ENCODE measurements at places on chromosomes 12 and 14.

DNA sequence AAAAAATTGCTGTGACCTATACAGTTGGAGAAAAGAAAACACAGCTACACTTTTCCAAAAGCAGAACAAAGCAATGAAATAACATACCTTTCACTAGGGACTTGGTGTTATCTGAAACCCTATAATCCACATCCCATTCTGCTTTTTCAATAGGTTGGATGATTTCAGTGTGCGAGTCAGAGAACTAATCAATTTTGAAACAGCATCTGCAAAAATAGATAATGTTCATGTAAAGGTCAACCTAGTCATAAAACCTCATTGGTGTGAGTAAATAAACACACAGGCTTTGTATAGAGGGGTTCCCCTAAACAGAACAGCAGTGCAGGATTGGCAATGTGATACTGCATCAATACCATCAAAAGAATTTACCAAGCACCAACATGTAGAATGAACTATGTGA, 173.0 kb upstream of the G2E3 start:
- H3K4me3 ChIP-seq: no peak overlapping the region
- H3K36me3 ChIP-seq: no peaks in the 10 kb centered on the region
- no peak for DNase-seq
- H3K27me3 ChIP-seq: no peaks in the 10 kb centered on the region
- no peaks in the 10 kb centered on the region for H3K4me1 ChIP-seq

- H3K27me3 ChIP-seq: no peaks in the 10 kb centered on the region
- no peak overlapping the region for H3K4me3 ChIP-seq
- H3K27ac ChIP-seq: no peak overlapping the region
- DNase-seq: no peak
Observed at GRCh38 chr14:32603992-32604565, 275.0 kb downstream of the AKAP6 start.

DNA sequence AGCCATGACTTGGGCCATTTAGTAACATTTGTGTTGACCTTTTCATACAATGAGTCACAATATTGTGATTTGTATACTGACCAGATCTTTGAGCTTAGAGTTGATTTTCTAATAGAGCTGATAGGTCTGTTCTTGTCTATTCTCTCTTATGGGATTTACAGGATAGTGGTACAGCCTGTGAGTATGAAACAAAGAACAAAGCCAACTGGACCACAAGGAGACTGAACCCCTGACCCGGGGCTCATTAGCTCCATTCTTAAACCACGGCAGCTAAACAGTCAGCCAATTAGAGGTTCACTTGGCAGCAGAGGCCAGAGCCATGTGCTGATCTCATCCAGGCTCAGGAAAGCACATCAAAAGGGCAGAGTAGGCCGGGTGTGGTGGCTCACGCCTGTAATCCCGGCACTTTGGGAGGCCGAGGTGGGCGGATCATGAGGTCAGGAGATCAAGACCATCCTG, 59.1 kb upstream of the GNPNAT1 start:
- no peak for DNase-seq
- H3K36me3 ChIP-seq: peaks cover 4% of the 10 kb centered on the region
- H3K4me3 ChIP-seq: no peak overlapping the region
- H3K27ac ChIP-seq: no peak overlapping the region
- peaks cover 4% of the 10 kb centered on the region for H3K27me3 ChIP-seq

GRCh38 chr12:29796823-29797263, 13.1 kb upstream of the TMTC1 start:
- no peaks in the 10 kb centered on the region for H3K27me3 ChIP-seq
- no peaks in the 10 kb centered on the region for H3K4me1 ChIP-seq
- DNase-seq: no peak
- no peak overlapping the region for H3K27ac ChIP-seq
- no peak overlapping the region for H3K4me3 ChIP-seq
- no peaks in the 10 kb centered on the region for H3K36me3 ChIP-seq

- no peaks in the 10 kb centered on the region for H3K36me3 ChIP-seq
- H3K27ac ChIP-seq: no peak overlapping the region
- no peaks in the 10 kb centered on the region for H3K27me3 ChIP-seq
- DNase-seq: no peak
- H3K4me1 ChIP-seq: no peaks in the 10 kb centered on the region
Observed at GRCh38 chr12:32877601-32878459, 18.7 kb downstream of the PKP2 start.

- no peaks in the 10 kb centered on the region for H3K36me3 ChIP-seq
- peaks cover 7% of the 10 kb centered on the region for H3K27me3 ChIP-seq
- no peak for DNase-seq
- H3K4me3 ChIP-seq: no peak overlapping the region
- H3K27ac ChIP-seq: no peak overlapping the region
Observed at GRCh38 chr14:92888896-92889295, 34.1 kb upstream of the CHGA start.

DNA sequence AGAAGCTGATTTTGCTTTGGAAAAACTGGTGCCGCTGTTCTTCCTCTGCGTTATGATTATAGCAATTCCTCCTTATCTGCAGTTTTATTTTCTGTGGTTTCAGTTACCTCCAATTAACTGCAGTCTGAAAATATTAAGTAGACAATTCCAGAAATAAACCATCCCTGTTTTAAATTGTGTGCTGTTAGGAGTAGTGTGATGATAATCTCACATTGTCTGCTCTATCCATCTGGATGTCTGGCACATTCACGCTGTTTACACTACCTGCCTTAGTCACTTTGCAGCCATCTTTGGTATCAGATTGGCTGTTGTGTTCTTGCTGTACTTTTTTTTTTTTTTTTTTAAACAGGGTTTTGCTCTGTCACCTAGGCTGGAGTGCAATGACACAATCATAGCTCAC, 141.0 kb downstream of the GRIP1 start:
- no peak for DNase-seq
- H3K4me1 ChIP-seq: no peaks in the 10 kb centered on the region
- H3K27me3 ChIP-seq: no peaks in the 10 kb centered on the region
- H3K36me3 ChIP-seq: no peaks in the 10 kb centered on the region

DNA sequence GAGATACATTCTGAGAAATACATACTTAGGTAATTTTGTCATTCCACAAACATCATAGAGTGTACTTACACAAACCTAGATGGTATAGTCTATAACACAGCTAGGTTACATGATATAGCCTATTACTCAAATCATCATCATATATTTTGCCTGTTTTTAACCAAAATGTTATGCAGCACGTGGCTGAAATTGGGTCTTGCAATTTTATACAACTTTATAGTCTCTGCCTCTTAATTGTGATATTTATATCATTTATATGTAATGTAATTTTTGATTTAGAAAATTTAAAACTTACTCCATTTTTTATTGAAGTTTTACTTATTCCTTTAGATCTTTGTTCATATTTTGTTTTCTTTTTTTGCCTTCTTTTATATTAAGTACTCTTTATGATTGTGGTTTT, 350.7 kb upstream of the DCN start:
- H3K4me3 ChIP-seq: no peak overlapping the region
- H3K27ac ChIP-seq: no peak overlapping the region
- H3K4me1 ChIP-seq: peaks cover 7% of the 10 kb centered on the region
- DNase-seq: no peak

DNA sequence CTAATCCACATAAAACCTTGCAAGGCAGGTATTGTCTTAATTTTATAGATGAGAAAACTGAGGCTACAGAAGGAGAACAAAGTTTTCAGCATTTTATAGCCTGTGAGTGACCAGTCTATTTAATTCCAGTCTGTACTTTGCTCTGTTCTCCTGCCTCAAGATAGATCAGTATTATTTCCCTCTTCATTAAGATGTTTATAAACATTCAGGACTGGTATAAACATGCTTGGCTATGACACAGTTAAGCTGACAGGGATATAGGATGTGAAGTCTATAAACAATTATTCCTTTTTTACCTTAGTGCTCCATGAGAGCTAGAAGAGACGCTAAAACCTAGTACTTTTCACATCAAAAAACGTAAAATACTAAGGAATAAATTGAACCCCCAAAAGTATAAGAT, 287.3 kb downstream of the RAD51B start:
- no peaks in the 10 kb centered on the region for H3K27me3 ChIP-seq
- H3K27ac ChIP-seq: no peak overlapping the region
- H3K4me3 ChIP-seq: no peak overlapping the region
- H3K4me1 ChIP-seq: peaks cover 16% of the 10 kb centered on the region
- peaks cover 8% of the 10 kb centered on the region for H3K36me3 ChIP-seq

GRCh38 chr12:13799574-13799973, 181.8 kb downstream of the GRIN2B start:
- DNase-seq: no peak
- no peak overlapping the region for H3K4me3 ChIP-seq
- H3K4me1 ChIP-seq: no peaks in the 10 kb centered on the region
- no peak overlapping the region for H3K27ac ChIP-seq

- DNase-seq: no peak
- peaks cover 46% of the 10 kb centered on the region for H3K36me3 ChIP-seq
- peaks cover 21% of the 10 kb centered on the region for H3K4me1 ChIP-seq
- H3K27me3 ChIP-seq: no peaks in the 10 kb centered on the region
Observed at GRCh38 chr12:120762086-120762485, 36.5 kb downstream of the ACADS start.

DNA sequence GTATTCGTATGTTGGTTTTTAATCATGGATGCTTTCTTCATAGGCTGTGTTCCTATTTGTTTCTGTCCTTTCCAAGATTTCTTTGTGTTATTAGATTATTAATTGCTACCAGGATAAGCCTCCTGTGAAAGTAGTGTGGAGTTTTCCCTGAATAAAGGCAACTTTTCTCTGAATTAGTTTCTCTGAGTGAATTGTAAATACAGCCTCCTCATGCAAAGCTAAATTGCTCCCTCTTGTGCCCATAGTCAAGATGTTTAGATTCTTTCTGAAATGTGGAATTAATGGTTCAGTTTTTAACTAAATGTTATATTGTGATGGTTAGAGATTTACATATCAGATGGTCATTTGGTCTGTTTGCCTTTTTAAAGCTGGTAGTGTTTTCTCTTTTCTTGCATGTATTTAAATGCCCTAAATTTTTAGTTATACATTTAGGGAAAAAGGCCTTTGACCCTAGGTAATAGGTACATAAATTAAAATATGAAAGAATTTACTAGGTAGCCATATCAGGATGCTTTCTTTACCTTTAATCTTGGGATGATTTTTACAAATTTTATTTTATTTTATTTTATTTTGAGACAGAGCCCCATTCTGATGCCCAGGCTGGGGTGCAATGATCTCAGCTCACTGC, 8.9 kb downstream of the APAF1 start:
- no peak overlapping the region for H3K27ac ChIP-seq
- H3K4me3 ChIP-seq: no peak overlapping the region

DNA sequence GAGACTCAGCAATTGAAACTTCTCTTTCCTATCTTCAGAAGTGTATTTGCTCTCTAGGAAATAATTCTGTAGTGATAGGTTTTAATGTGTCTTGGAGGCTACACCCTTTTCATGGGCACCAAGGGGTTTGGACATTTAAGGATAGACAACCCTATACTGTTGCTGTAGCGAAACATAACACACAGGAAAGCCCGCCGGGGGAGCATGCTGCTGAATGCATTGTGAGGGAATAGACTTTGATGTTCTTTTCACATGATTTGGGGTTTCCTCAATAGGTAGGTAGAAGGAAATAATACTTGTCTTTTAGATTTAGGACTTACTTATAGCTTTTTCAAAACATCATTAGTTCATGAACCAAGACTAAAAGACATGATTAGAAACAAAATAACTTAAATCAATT, 97.0 kb downstream of the PELI2 start:
- peaks cover 4% of the 10 kb centered on the region for H3K27me3 ChIP-seq
- H3K27ac ChIP-seq: no peak overlapping the region
- DNase-seq: no peak
- H3K4me1 ChIP-seq: peaks cover 29% of the 10 kb centered on the region
- H3K36me3 ChIP-seq: peaks cover 4% of the 10 kb centered on the region

- H3K27ac ChIP-seq: no peak overlapping the region
- no peaks in the 10 kb centered on the region for H3K36me3 ChIP-seq
- no peak overlapping the region for H3K4me3 ChIP-seq
- H3K27me3 ChIP-seq: peaks cover 2% of the 10 kb centered on the region
- H3K4me1 ChIP-seq: no peaks in the 10 kb centered on the region
- no peak for DNase-seq
Observed at GRCh38 chr12:98578392-98578791, 15.1 kb upstream of the SLC25A3 start.

DNA sequence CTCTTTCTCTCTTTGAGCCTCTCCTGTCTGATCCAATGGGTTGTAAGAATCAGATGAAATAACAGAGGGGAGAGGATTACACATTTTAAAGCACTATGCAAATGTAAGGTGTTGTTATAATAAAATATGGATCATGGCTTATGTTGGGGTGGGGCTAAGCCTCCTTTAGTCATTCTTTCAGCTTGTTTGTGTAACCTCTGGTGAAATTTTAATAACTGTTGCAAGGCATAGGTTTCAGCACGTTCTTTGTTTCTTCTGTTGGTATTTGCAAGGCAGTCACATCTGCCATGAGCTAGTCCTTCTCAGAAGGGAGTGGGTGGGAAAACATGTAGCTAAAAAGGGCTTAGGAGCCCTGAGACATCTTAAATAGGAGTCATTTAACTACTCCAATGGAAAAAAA, 74.8 kb upstream of the FRMD6 start:
- no peak overlapping the region for H3K27ac ChIP-seq
- peaks cover 15% of the 10 kb centered on the region for H3K4me1 ChIP-seq
- no peaks in the 10 kb centered on the region for H3K27me3 ChIP-seq
- no peak overlapping the region for H3K4me3 ChIP-seq
- DNase-seq: no peak

DNA sequence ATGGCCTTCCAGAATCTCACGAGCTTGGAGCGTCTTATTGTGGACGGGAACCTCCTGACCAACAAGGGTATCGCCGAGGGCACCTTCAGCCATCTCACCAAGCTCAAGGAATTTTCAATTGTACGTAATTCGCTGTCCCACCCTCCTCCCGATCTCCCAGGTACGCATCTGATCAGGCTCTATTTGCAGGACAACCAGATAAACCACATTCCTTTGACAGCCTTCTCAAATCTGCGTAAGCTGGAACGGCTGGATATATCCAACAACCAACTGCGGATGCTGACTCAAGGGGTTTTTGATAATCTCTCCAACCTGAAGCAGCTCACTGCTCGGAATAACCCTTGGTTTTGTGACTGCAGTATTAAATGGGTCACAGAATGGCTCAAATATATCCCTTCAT, 92.2 kb downstream of the FLRT2 start:
- H3K27ac ChIP-seq: no peak overlapping the region
- H3K4me1 ChIP-seq: no peaks in the 10 kb centered on the region
- DNase-seq: no peak

DNA sequence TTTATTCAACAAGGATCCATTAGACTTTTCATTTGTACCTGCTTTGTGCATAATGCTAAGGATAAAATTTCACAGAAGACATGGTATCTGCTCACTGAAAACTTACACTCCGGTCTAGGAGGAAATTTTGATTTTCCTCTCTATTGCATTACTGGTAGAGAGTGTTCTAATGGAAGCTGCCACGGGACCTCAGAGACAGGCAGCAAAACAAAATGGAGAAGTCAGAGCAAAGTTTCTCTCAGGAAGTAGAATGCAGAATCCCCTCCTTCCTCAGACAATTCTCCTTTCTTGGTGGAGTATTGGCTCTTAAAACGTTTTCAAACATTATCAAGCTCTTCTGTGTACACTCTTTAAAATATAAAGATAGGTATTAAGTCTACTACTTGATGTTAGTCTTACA, 12.3 kb downstream of the CLEC2B start:
- H3K27me3 ChIP-seq: no peaks in the 10 kb centered on the region
- no peak overlapping the region for H3K4me3 ChIP-seq
- DNase-seq: no peak
- H3K36me3 ChIP-seq: no peaks in the 10 kb centered on the region
- no peak overlapping the region for H3K27ac ChIP-seq
- H3K4me1 ChIP-seq: no peaks in the 10 kb centered on the region

- H3K4me3 ChIP-seq: no peak overlapping the region
- peaks cover 9% of the 10 kb centered on the region for H3K4me1 ChIP-seq
- no peak for DNase-seq
- H3K36me3 ChIP-seq: no peaks in the 10 kb centered on the region
- H3K27ac ChIP-seq: no peak overlapping the region
Observed at GRCh38 chr12:118325081-118325480, 47.6 kb downstream of the TAOK3 start.

All from endothelial cell (in vitro differentiated cells).